Pancreas (tissue), 10 donors: ENCODE measurements at places on chromosomes 3 and 15. TPM values are rescaled to one million over a fixed set of nuclear protein-coding genes. Genes with fewer than 3 reads are reported as not detected.

DNA sequence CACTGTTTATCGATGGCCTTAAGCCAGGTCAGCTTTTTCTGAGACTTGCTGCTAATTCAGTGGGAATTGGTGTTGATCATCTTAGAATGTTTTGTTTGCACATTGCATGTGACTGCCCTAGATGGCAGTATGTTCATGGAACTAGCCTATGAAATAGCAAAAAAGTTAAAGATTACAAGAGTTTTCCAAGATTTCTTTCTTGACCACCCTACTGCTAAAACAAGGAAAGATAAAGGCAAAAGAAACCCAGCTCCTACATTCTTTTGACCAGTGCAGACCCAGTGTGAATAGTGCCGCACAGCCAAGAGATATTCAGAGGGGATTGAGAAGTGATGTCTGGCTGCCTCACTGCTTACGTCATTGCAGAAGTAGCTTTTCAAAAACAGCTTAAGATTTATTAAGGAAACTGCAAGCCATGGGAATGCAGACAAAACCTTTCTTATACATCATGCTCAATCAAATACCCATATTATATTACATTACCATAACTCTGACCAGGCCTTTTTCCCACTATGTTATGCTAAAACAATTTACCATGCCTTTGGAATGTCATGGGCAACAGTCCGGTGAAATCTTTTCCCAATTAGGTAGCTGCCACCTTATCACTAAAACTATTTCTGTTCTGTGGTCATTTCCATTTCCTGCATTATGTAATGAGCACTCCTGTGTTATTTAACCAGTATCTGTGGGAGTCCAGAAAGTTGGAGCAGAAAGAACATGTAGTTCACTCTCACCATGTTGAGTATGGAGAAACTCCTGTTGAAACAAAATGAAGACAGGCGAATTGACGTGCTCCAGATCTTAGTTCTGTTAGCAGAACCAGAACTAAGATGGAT, 6.0 kb downstream of the PHLDB2 start:
- no peak overlapping the region for H3K27ac ChIP-seq
- no peak overlapping the region for H3K4me3 ChIP-seq
- H3K27me3 ChIP-seq = no peaks in the 10 kb centered on the region
- H3K36me3 ChIP-seq = no peaks in the 10 kb centered on the region
- DNase-seq = no peak
- H3K4me1 ChIP-seq = peaks cover 17% of the 10 kb centered on the region

The PLA2G4D gene
- not detected for total RNA-seq

DNA sequence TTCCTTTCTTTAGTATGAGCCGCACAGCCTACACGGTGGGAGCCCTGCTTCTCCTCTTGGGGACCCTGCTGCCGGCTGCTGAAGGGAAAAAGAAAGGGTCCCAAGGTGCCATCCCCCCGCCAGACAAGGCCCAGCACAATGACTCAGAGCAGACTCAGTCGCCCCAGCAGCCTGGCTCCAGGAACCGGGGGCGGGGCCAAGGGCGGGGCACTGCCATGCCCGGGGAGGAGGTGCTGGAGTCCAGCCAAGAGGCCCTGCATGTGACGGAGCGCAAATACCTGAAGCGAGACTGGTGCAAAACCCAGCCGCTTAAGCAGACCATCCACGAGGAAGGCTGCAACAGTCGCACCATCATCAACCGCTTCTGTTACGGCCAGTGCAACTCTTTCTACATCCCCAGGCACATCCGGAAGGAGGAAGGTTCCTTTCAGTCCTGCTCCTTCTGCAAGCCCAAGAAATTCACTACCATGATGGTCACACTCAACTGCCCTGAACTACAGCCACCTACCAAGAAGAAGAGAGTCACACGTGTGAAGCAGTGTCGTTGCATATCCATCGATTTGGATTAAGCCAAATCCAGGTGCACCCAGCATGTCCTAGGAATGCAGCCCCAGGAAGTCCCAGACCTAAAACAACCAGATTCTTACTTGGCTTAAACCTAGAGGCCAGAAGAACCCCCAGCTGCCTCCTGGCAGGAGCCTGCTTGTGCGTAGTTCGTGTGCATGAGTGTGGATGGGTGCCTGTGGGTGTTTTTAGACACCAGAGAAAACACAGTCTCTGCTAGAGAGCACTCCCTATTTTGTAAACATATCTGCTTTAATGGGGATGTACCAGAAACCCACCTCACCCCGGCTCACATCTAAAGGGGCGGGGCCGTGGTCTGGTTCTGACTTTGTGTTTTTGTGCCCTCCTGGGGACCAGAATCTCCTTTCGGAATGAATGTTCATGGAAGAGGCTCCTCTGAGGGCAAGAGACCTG, 13.2 kb downstream of the GREM1 start:
- peak; percentile 79 for DNase-seq
- no peak overlapping the region for H3K4me3 ChIP-seq
- no peaks in the 10 kb centered on the region for H3K27me3 ChIP-seq
- no peaks in the 10 kb centered on the region for H3K4me1 ChIP-seq

DNA sequence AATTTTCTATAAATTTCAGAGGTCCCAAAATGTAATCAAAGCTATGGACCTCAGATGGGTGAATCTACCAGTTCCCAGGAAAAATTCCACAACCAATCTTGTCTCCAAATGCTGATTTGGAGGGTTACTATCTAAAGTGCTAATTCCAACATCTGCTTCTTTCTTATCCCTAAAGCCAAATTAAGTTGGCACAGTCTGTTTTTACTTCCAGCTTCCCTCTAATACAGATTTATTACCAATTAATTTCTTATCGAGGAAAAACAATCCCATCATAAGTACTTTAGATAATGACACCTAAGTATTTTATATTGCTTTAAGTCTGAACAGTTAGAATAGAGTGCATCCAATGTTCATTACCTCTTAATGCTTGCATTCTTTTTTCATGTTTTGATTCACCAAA, 12.9 kb upstream of the TAFA4 start:
- no peak for DNase-seq
- no peaks in the 10 kb centered on the region for H3K27me3 ChIP-seq
- H3K4me3 ChIP-seq = no peak overlapping the region
- no peak overlapping the region for H3K27ac ChIP-seq
- no peaks in the 10 kb centered on the region for H3K4me1 ChIP-seq
- no peaks in the 10 kb centered on the region for H3K36me3 ChIP-seq

The KNG1 gene
- total RNA-seq = not detected

The CTXN2 gene
- total RNA-seq = not detected

DNA sequence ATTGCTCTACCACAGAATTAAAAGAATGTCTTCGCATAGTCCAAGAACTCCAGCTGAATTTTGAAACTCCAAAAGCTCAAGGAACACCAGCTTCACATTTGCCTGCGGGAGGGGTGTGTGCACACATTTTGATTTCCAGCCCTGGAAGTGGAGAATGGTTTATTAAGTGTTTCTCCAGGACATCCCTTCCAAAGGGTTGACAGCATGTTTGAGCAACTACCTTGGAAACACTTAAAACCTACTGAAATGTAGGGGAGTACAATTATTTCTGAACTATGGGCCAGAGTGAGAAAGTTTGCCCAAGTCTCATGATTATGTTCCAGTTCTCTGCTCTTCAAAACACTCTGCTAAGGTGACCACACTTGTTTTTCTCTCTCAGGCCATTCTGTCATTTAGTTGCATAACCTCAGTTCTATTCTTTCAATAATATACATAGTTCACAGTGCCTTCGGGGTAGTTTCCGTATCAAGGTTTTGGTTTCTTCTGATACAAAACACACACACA, 7.9 kb downstream of the ACP3 start:
- H3K4me3 ChIP-seq = no peak overlapping the region

- H3K4me1 ChIP-seq = peaks cover 7% of the 10 kb centered on the region
- H3K27me3 ChIP-seq = no peaks in the 10 kb centered on the region
- H3K36me3 ChIP-seq = no peaks in the 10 kb centered on the region
- no peak overlapping the region for H3K4me3 ChIP-seq
Observed at GRCh38 chr3:71510510-71510909, 73.0 kb downstream of the FOXP1 start.

- H3K27me3 ChIP-seq = no peaks in the 10 kb centered on the region
- H3K27ac ChIP-seq = no peak overlapping the region
- H3K36me3 ChIP-seq = no peaks in the 10 kb centered on the region
- no peak overlapping the region for H3K4me3 ChIP-seq
- no peak for DNase-seq
Observed at GRCh38 chr3:150082898-150083654, 112.4 kb upstream of the PFN2 start.

- DNase-seq = peak; percentile 56
- H3K27ac ChIP-seq = peak overlapping the region; percentile 88
- H3K4me3 ChIP-seq = peak overlapping the region; percentile 77
- no peaks in the 10 kb centered on the region for H3K27me3 ChIP-seq
Observed at GRCh38 chr3:32240159-32240545, 1.7 kb downstream of the CMTM8 start.

DNA sequence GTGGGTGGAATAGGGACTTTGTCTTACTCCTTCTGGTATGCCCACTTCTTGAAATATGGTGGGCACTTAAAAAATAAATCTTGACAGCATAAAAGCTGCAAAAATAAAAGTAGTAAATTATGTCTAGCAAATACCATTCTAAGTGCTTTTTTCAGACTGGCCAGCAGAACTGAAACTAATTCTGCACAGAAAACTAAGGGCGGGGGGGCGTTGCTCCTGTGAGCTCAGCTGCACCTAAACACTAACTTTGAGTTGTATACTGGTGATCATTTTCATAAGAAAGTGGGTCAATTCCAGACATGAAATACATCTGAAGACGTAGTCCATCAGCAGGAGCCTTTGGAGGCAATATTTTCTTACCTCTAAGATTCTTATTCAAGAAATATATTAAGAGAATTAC, 114.8 kb downstream of the WDR76 start:
- no peak overlapping the region for H3K4me3 ChIP-seq
- no peak overlapping the region for H3K27ac ChIP-seq
- no peaks in the 10 kb centered on the region for H3K4me1 ChIP-seq
- DNase-seq = no peak

DNA sequence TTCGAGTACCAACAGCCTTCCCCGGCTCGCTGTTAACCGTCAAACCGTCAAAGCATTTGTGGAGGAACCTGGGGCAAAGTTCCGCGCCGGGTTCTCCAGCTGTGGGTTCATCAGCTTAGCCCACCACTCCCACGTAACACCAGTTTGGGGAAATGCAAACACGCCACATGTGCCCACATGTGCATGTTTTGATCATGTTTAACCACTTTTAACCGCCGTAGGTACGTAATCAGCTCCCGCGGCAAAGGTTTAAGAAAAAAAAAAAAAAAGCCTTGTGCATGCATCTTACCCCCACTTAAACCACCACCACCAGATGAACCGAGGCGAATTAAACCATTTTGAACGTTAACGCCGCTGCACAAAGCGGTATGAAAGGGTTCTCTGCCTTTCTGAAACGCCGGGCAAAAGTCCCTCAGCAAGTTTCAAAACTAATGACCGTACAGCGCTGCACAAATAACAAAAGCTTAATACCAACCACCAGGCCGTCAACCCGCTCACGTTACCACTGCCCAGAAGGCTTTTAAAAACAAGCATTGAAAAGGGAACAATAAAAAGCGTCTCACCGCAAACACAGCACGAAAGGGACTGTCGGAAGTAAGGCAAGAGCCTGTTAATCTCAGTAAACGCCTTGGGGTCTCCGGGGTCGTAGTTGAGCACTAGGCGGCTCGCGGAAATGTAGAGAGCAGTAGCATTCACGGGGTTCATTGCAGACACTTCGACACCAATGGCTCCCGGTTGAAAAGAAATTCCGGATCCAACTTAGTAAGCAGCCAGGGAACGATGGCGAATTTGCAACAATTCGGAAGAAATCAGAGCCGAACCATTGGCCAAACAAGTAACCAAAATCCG, 1.5 kb downstream of the MSL2 start:
- H3K4me3 ChIP-seq = peak overlapping the region; percentile 91
- H3K36me3 ChIP-seq = no peaks in the 10 kb centered on the region
- H3K27ac ChIP-seq = peak overlapping the region; percentile 100
- peaks cover 18% of the 10 kb centered on the region for H3K4me1 ChIP-seq

The PAQR5 gene
- total RNA-seq = 7.2 TPM

DNA sequence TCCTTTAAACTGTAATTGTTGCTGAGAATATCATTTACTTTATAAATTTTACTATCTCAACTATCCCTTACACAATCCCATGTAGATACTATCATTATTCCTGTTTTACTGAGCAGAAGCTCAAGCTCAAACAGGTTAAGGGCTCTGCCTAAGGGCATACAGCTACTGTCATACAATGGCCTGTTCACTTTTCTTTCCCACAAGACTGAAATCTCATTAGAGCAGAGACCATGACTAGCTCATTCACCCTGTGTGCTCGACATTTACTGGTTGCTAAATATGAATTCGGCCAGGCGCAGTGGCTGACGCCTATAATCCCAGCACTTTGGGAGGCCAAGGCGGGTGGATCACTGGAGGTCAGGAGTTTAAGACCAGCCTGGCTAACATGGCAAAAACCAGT, 1.6 kb upstream of the MESP2 start:
- no peak for DNase-seq
- H3K4me1 ChIP-seq = peaks cover 23% of the 10 kb centered on the region
- no peaks in the 10 kb centered on the region for H3K36me3 ChIP-seq
- no peak overlapping the region for H3K27ac ChIP-seq
- no peak overlapping the region for H3K4me3 ChIP-seq
- no peaks in the 10 kb centered on the region for H3K27me3 ChIP-seq

DNA sequence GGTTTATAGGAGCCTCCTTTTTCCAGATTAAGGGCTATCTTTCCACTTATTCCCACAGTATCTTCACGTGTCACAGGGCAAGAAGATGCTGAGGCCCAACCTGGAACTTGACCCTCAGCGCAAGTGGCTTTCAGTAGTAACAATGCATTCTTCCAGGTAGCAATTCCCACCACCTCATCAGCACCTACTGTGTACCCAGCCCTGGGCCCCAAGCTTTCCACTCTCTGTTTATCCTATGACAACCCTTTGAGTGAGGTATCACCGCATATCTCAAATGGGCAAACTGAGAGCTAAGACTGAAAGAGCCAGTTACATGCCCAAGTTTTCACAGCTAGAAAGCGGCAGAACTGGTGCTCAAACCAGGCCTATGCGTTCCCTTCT, 88.2 kb downstream of the CPN2 start:
- H3K27me3 ChIP-seq = no peaks in the 10 kb centered on the region
- no peak overlapping the region for H3K4me3 ChIP-seq
- H3K4me1 ChIP-seq = no peaks in the 10 kb centered on the region
- H3K36me3 ChIP-seq = no peaks in the 10 kb centered on the region
- no peak overlapping the region for H3K27ac ChIP-seq

- no peak overlapping the region for H3K4me3 ChIP-seq
- H3K36me3 ChIP-seq = no peaks in the 10 kb centered on the region
- H3K27ac ChIP-seq = peak overlapping the region; percentile 84
Observed at GRCh38 chr3:32420126-32421038, 28.7 kb downstream of the CMTM7 start.

DNA sequence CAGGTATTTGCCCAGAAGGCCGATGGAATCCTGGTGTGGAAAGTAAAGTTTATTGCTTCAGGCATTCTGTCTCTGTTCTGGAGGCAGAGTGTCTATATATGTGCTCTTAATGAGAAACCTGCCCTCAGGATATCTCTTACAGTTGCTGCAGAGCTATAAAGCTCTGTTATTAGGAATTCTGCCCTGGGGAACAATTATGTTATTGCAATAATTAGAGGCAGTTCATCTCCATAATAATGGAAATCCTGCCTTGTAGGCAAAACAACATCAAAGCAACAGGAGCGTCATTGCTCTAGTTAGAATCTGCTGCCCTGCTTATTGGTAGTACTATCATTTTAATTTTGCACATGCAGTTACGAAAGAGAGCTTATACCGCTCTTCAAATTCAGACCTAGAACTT, 175.6 kb downstream of the IL5RA start:
- no peak for DNase-seq
- no peaks in the 10 kb centered on the region for H3K36me3 ChIP-seq
- no peaks in the 10 kb centered on the region for H3K4me1 ChIP-seq
- H3K27me3 ChIP-seq = no peaks in the 10 kb centered on the region
- H3K27ac ChIP-seq = no peak overlapping the region

The CNTN4 gene
- 3.2 TPM for total RNA-seq

The PCLAF gene
- total RNA-seq = 2.1 TPM

The ETV5 gene
- total RNA-seq = 30.5 TPM

- no peak overlapping the region for H3K27ac ChIP-seq
- H3K36me3 ChIP-seq = no peaks in the 10 kb centered on the region
- H3K4me1 ChIP-seq = peaks cover 8% of the 10 kb centered on the region
- DNase-seq = no peak
Observed at GRCh38 chr3:58350627-58351013, 17.9 kb downstream of the PXK start.
